Endothelial cell (in vitro differentiated cells): ENCODE measurements at places on chromosomes 12 and 14.

GRCh38 chr12:108380382-108380781 lies 41.3 kb upstream of the CMKLR1 start:
- no peak for DNase-seq

DNA sequence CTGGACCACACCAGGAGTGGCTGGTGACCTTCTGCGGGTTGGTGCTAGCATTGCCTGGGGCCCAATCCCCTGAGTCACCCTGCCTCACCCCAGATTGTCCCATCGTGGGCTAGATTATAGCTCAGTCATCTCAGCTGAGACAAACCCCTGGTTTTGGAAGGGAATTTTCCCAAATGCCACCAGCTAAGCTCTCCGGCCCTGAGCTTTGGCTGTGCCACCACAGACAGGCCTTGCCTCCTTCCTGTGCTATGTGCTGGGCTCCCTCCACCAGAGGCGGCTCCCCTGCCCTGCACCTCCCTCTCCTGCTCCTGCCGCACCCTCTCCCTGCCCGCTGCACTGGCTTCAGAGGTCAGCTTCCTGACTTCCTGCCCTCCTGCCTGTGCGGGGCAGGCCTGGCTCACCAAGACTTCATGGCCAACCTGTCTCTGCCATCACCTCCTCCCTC lies 196.3 kb downstream of the TSPAN9 start:
- DNase-seq, result no peak

- DNase-seq, result no peak
Measured at GRCh38 chr14:75437201-75438143, 9.7 kb downstream of the JDP2 start.

DNA sequence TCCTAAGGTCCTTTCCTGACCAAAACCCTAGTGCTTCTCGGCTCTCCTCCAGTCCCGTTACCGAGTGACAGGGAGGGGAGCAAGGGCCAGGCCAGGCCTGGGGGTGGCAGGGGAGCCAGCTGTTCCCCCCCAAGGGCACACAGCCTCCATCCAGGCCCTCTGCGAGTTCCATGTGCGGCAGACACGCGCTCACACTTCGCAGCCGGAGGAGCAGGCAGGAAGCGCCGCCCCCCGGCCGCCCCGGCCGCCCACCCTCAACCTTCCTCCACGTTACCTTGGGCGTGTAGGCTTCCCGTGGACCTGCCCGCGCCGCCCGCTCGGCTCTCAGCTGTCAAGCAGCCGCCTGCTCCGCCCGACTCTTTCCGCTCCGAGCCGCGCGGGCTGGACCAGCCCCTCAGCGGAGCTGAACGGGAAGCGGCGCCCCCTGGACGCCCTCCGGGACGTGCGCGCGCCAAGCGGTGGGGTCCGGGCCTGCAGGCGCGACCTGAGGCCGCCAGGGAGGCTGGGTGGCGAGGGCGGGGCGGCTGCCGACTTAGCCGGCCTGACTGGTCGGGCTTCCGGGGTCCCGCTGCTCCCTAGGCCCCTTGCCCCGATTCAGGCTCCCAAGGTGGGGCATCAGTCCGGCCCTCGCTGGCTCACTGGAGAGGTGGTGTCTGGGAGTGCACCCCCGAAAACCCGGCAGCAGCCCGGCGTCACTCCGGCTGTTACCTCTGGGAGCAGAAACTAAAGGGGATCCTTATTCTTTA lies at the start of gene CRACR2A:
Gene CRACR2A, minus strand, starts transcription at position 369 of the 746 bp plus-strand sequence. CDS start 56,110 bp downstream, outside the sequence.
- DNase-seq, result peak; percentile 86

GRCh38 chr12:109725321-109726105 lies 11.9 kb downstream of the FAM222A start:
- DNase-seq, result no peak

DNA sequence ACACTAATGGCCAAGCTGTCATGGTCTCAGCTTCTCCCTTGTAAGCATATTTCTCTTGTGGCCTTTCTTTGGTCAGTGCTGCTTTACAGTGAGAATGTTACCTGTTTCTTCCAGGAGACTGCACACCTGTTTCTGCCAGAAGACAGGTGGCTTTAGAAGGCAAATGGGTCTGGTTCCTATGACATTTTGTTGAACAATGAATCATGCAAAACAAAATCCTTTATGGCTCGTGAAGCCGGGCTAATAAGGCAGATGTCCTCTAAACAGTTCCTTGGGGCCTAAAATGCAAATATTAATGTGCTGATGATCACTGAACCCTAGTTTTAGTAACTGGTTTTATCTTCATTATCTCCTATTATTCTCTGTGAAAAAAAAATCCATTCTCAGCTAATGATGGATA lies 927.6 kb downstream of the GALC start:
- DNase-seq, result no peak

GRCh38 chr12:67765776-67766766 lies 117.5 kb downstream of the DYRK2 start:
- no peak for DNase-seq

- no peak for DNase-seq
Measured at GRCh38 chr12:69425417-69425816, 44.8 kb upstream of the FRS2 start.

DNA sequence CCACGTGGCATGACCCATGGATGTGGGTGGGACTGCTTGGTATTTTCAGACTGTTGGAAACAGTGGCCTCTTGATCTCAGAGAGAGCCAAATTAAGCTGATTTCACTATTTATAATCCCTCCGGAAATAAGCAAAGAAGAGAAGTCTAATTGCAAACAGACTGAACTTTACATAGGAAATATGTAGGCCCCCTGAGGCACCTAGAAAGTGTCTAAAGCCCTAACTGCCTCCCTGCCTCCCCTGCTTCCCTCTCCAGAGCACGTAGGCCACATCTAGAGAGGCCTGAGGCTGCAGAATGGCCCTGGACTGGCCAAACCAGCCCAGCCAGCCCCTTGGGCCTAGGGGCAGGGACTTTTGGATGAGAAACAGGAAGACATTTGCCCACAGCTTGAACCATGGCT lies 123.8 kb downstream of the ZFP36L1 start:
- DNase-seq, result no peak

DNA sequence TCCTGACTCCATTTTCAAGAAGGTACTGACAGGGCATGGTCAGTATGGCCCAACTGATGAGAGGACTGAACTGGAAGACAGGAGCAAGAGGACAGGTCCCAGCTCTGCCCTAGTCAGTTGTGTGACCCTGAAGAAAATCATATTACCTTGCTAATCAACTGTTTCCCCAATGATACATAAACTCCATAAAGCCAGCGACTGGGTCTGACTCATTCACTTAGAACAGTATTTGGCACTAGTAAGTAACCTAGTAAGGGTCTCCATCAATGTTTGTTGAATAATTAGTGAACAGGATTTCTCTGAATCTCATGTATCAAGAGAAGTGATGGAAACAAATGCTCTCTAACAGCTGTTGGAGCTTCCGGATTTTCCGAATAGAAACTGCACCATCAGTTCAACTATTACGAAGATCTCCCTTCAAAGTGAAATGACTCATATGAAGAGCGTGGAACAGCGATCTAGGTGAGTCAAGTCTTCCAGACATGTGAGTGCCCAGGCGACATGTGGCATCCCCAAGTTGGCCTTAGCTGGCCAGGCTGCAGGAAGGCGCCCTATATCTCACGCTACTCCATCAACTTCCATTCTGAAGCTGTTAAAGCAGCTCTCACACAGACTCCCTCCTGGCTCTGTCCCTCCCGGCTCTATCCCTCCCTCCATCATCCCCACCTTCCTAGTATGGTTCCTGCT lies 94.5 kb downstream of the TTC7B start:
- DNase-seq, result no peak

GRCh38 chr12:4133029-4133428 lies 140.5 kb upstream of the CCND2 start:
- no peak for DNase-seq

DNA sequence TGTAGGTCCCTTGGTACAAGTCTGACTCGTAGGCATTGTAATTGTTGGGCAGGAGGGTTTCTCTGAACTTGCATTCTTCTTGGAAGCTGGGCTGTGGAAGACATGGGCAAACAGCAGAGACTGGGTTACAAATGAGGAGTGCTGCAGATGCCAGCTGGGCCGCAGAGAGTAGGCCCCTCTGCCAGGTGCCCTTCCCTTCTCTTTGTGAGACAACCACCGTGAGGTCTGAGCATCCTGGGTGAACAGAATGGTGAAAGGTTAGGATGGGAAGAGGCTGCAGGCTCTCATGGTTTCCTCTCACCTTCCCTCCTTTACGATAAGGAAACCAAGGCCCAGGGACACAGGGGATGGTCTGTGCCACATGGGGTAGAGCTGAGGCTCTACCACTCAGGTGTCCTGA lies 11.3 kb downstream of the FGF6 start:
- DNase-seq, result no peak

DNA sequence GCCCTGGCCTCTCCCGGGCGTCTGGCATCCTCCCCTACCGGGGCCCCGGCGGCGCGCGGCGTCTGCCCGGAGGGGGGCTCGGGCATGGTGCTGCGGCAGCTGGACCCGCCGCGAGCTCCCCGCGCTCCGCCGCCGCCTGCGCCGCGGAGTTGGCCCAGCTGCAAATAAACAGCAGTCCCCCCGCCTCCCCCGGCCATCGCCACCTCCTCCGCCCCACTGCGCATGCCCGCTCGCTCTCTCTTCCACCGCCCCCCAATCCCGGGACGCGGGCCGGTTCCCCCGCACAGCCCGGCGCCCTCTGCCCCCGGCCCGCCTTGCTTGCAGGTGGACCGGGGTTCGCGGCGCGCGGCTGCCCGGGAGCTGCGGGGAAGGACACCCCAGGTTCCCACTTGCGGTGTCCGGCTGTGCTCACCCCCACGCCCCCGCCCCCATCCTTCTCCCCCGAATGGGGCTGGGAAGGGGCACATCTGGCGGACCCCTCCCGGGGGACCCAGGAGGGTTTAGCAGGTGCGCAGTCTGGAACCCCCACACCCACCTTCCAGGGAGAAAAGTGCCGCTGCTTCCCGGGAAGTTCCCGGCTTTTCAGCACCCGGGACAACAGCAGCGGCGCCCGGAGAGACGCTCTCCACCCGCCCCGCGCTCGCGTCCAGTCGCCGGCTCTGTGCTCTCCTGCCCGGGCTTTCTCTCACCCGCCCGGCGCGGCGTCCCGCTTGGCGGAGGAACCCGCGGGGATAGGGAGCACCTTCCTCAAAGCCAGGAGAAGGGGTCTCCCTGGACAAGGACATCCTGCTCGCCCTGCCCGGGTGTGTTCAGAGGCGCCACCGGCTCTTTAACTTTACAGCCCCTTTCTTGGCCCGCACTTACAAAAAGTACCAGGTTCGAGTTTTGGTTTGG lies at the start of gene TMTC1:
Gene TMTC1, minus strand, starts transcription at position 170 of the 894 bp plus-strand sequence. CDS start 191 bp downstream, outside the sequence.
- DNase-seq, result peak; percentile 76

DNA sequence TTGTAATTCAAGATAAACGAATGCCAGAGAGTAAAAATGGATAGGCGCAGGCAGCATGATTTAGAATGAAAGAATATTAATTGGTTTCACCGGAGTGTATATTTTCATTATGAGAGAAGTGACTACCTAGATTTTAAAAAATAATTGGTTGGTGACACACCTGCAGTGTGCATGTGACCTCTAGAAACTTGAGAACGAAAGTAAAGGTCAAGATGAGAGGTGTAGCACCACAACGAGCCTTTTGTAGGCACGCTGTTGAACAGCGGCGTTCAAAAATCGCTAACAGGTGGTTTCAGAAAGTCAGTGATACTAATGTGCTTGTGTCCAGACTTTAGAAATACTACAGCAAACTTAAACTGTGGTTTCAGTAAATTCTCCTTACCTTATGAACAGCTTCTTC lies 123.8 kb downstream of the NPAS3 start:
- no peak for DNase-seq

DNA sequence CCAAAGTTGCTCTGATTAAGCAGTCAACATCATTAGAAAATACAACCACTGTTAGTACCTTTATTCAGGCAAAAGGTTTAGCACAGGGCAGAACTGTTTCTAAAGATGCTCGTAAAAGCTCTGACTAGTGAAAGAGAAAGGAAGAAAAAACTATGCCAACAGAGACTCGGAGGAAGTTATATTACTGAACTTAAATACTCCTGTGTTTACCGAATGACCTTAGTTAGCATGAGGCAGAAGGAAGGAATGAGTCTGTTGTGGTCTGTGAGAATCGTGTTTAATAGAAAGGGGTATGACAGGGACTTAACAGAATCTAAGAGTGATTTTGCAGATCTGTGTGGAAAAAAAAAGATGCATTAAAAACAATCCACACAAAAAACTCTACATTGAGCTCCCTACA lies 84.1 kb upstream of the OVCH1 start:
- no peak for DNase-seq
